Activated T-helper 1 cell treated with anti-CD3 and anti-CD28 coated beads, Interleukin-12 subunit alpha, Interleukin-12 subunit beta, Interleukin-2, Interleukin-4 antibody, amounts not matched to agents 30 ng/mL and 10 ng/mL and 1 ng/mL, durations not matched to agents 14 hours and 24 hours and 36 hours (primary cell): ENCODE measurements at places on chromosomes 5 and 9.

GRCh38 chr9:126883636-126884035 lies 23.2 kb downstream of the ZBTB34 start:
- DNase-seq, result no peak

GRCh38 chr5:71697967-71698366 lies 21.1 kb upstream of the CARTPT start:
- no peak for DNase-seq

GRCh38 chr5:126106029-126106428 lies 317.2 kb upstream of the GRAMD2B start:
- DNase-seq, result no peak

GRCh38 chr9:89961616-89962341 lies 357.0 kb downstream of the GADD45G start:
- DNase-seq, result no peak

- no peak for DNase-seq
Measured at GRCh38 chr5:109929376-109929775, 239.6 kb downstream of the MAN2A1 start.

- DNase-seq, result no peak
Measured at GRCh38 chr9:22622815-22623214, 176.2 kb downstream of the DMRTA1 start.

DNA sequence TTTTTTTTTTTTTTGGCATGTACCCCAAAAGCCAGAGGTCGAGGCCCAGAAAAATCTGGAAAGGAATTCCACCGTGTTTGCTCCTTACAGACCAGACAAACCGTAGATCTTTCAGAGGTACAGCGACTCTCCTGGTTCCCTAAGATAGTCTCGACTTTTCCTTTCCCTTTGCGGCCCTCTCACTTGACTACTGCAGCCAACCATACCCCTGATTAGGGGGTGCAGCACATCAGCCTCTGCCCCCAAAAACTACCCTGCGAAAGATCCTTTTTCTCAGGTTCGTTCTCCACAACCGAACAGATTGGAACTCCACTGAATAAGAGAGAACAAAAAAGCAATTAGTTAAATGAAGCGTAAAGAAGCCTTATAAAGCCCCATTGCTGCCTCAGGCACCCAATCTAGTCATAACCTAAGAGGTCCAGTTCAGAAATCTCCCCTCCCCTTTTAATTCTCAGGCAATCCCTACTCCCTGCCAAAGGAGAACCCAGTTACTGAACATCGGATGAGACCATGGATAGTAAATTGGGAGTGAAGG lies 379 bp upstream of the TICAM2 start:
- no peak for DNase-seq

DNA sequence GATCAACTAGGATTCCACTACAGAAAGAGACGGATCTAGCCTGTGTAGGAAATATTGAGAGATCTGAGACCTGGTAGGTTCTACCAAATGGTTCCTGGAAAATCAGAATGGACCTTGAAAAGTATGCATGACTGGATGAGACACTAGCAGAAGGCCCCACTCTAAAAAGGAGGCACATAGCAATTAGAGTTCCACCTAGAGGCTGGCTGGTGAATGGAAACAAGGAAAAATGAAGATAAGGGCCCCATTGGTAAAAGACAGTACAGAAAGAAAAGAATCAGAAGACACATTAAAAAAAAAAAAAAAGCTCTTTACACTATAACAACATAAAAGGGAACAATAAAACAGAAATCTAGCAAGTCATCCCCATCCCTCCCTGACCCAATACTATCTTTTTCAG lies 518.5 kb downstream of the NR2F1-AS1 start:
- DNase-seq, result no peak

DNA sequence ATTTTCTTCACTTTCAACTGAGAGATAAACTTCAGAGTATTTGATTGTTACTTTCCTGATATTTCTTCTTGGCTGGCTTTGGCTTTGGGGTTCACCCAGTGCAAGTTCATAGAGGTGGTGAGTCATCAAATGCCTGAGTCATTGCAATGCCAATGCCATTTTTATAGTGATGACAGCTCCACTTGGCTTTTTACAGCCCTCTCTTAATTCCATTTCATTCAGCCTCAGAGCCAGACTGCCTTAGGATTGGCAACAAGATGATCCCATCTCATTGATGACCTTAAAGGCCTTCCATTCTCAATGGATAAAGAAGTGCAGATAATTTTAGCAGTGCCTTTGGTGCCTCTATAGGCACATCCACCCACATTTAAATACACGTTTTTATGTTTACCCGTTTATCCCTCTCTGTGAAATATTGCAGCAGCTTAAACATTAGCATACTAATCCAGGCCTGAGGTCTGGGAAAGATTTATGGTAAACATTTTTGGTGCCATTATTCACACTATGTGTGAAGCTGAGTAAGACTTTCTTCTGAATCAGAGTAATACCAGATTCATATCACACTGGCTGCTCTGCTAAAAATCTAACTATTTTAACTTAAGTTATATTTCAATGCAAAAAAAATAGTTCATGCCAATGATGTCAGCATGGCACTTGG lies 88.9 kb upstream of the TYRP1 start:
- no peak for DNase-seq

- no peak for DNase-seq
Measured at GRCh38 chr9:17021387-17021970, 113.4 kb upstream of the CNTLN start.

DNA sequence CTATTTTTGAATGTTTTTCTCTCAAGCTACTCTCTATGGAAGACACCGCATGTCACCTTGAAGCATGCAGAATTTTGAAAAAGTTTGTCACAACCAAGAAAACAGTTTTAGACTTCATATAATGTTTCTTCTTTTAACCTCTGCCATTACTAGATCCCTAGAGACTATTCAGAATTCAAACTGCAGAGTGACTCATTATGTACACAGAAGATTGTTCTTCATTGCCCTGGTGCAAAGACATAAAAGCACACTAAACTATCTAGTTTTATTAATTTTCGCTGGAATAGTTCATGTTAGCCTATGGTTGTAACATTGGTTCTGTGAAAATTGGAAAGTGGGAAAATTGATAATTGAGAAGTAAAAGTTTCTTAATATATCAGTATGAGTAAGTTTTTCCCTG lies 18.4 kb downstream of the F2RL2 start:
- DNase-seq, result no peak

- DNase-seq, result no peak
Measured at GRCh38 chr9:21970800-21971640, 23.2 kb downstream of the CDKN2A start.

- DNase-seq, result no peak
Measured at GRCh38 chr5:15691521-15691920, 191.5 kb downstream of the FBXL7 start.

DNA sequence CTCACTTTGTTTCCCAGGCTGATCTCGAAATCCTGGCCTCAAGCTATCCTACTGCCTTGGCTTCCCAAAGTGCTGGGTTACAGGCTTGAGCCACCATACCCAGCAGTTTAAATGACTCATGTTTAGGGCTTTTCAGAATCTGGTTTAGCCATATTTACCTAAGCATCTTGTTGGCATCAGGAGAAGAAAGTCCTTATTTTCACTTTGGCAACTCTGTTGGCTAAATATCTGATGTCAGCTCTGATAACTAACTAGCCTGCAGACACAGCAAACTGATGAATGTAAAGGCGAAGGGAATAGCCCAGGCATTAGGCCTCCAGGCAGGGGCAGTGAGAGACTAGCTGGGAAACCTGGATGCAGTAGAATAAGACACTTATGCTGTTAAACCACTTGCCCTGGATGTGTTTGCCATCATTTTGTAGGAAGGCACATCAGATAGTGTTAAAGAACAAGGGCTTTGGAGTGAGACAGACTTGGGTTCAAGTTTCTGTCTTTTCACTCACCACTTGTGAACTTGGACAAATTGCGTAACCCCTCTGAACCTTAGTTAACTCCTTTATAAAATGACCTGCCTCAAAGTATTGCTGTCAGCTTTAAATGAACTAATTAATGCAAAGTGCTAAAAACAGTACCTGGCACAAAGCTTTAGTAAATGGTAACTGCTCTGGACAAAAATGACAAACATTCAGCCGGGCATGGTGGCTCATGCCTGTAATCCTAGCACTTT lies 34.7 kb upstream of the GARNL3 start:
- no peak for DNase-seq

GRCh38 chr9:132800038-132800648 lies 77.9 kb downstream of the AK8 start:
- peak; percentile 46 for DNase-seq

DNA sequence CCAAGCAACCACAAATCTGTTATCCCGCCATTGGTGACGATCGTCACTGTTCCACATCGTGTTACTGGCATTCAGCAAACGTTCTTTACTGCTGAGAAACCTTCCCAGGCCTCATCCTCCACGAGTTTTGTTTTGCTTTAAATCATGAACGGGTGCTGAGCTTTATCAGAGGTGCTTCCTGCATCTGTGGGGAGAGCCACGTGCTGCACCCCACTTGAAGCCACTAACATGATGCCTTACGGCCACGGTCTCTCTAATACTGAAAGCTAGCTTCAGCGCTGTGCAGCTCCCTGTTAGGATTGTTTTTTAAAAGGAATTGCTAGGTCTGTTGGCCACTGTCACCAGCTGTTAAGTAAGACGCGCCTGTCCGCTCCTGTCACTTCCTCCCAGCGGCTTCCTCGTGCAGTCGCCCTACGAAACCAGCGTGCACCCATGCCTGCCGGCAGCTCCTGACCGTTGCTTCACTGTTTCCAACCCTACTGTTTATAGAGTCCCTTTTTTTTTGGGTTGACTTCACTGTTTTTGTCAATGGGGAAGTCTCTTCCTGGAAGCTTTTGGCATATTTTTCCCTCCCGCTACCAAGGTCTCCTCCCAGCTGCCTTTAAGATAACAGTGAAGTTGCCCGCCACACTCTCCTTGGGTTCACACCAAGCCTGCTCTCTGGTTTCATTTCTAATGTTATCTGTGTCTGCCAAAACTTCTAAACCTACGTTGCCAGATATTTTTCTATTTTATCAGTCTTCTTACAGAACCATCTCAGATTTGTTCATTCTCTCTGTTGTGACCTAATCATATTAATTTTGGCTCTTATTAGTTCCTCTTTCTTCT lies 20.3 kb downstream of the LPCAT1 start:
- DNase-seq, result no peak

DNA sequence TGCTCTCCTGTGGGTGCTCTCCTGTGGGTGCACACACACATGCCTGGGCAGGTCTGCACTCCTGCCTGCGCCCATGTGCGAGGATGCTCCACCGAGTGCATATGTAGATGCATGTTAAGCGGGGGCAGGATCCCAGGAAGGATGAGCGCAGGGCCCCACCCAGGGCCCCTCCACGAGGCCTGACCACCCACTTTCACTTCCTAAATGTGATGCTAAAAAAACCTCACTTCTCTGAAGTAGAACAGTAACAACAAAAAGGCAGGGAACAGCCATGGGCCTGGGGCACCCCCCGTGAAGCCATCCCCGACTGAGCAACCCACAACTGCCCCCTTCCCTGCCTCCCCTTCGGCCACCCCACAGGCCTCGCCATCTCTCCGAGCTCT lies 48.2 kb upstream of the SARDH start:
- DNase-seq, result no peak

DNA sequence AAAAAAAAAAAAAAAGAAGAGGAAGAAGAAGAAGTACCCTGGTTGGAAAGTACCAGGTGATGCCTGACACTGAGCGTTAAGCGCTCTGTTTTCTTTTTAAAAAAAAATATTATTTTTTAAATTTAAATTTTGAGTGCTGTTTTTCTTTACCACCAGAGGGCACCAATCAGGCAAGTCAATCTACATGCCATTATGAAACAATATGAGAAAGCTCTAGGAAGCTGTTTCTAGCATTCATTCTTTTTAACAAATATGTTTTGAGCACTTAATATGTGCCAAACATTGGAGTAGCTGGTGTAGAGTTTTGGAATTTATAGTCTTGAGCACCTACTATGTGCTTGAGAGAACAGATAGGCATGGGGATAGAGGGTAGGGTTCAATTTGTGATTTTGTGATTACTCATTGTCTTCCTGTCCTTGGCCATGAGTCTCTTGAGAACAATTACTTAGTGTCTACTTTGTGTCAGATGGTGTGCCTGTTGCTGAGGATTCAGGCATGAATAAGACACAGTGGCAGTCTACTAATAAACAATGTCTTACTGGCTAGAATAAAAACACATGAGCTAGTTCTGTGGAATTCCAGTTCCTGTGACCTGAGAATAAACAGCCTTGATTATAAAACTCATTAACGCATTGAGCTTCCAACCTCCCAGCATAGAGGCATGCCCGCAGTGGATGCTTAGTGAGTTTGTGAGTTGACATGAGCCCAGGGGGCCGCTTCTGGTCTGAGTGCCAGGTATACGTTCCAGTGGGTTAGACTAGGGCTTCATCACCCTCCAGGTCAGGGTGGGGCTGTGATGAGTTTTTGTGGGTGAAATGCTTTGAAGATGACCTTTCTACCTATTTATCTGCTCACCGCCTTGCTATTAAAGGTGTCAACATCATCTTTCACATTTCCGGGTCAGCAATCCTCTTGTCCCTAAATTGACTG lies 3.0 kb upstream of the UBE2R2 start:
- no peak for DNase-seq
